ENCODE measurements at places on chromosomes 1 and 21.

- no peak for DNase-seq
Measured at GRCh38 chr1:62508187-62508758, 71.4 kb downstream of the USP1 start.

GRCh38 chr1:241495741-241496140, 23.8 kb downstream of the FH start:
- no peak for DNase-seq

GRCh38 chr1:173802961-173803360, 21.5 kb upstream of the DARS2 start:
- DNase-seq = no peak

DNA sequence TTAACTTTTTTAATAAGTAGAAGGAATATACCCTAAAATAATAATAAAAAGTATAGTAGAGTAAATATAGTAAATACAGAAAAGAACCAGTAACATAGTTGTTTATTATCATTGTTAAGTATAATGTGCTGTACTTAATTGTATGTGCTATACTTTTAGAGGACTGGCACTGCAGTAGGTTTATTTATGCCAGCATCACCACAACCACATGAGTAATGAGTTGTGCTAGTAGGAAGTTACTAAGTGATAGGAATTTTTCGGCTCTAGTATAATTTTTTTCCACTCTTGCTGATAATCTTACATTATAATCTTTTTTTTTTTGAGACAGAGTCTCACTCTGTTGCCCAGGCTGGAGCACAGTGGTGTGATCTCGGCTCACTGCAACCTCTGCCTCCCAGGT, 71.6 kb downstream of the IVNS1ABP start:
- DNase-seq = no peak

- DNase-seq = peak; percentile 85
Measured at GRCh38 chr1:157138220-157139051, at the start of gene ETV3. TSS of gene ETV3 (minus strand) at chr1:157138395. CDS start at chr1:157136352, 2,043 bp downstream.

- DNase-seq = no peak
Measured at GRCh38 chr1:27571439-27572018, 32.4 kb downstream of the AHDC1 start.

DNA sequence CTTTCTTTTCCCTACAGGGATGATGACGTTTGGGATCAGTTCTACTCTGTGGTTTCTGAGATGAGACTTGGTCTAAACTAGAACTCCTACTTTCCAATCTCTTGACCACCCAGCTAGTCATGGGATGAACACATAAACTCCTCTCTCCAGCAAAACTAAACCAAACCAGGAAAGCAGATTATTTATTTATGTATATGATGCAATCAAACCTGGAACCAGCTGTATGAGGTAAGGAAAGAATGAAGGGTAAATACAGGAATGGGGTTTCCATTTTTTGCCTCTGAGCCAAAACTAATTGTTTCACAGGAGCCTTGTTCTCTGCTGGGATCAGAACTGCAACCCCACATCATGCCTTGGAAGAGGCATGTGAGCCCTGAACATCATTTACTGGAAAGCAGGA, 3.3 kb upstream of the AGT start:
- no peak for DNase-seq

GRCh38 chr1:155136748-155137147, 1.1 kb downstream of the SLC50A1 start:
- no peak for DNase-seq

GRCh38 chr1:171801487-171801891, 20.0 kb downstream of the METTL13 start:
- peak; percentile 18 for DNase-seq

DNA sequence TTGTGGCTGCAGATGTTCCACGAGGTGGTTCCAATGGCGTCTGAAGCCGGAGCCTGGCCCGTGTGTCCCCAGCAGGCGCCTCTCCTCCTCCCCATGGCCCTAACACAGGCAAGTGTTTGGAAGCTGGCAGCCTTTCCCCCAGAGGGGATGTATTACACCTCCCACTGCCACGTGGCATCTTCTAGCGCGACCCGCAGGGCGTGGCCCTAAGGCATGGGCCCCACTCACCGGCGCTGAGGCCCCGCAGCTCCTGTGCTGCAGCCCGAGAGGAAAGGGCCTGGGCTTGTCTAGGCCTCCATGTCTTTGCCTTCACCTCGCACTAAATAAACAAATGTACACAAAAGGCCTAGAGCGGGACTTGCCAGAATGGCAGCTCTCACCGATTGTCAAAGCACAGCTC, 37.9 kb downstream of the SLC66A1 start:
- no peak for DNase-seq

GRCh38 chr1:186463926-186464325, 3.0 kb upstream of the PDC start:
- DNase-seq = no peak

- no peak for DNase-seq
Measured at GRCh38 chr1:178109348-178110143, 15.6 kb downstream of the RASAL2 start.

DNA sequence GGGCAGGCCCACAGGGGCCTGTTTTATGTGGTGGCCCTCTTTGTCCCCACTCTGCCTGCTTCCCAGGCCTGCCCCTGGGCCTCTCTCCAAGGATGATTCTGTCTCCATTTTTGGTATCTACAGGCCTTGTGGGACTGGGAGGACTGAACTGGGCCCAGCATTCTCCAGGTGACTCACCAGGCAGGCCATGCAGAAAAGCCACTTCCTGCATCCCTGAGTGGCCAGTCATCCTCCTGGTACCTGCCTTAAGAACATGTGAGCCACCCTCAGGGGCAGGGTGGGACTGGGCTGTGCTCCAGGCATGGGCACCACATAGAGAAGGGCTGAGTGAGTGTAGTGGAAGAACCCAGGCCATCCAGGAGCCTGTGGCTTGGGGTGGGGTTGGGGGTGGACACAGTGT, 20.0 kb upstream of the BCAR3 start:
- no peak for DNase-seq

DNA sequence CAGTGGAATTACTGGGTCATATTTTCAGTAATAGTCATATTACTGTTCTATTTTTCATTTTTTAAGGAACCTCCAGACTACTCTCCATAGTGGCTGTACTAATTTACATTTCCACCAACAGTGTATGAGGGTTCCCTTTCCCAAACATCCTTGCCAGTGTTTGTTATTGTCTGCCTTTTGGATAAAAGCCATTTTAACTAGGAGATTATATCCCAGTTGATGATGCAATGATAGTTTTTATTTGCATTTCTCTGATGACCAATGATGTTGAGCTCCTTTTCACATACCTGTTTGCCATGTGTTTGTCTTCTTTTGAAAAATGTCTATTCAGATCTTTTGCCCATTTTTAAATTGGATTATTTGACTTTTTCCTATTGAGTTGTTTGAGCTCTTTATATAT, 410.8 kb downstream of the TTLL7 start:
- no peak for DNase-seq

GRCh38 chr1:203534526-203534925, 40.6 kb downstream of the OPTC start:
- DNase-seq = no peak

GRCh38 chr1:233859446-233859845, 45.0 kb upstream of the SLC35F3 start:
- no peak for DNase-seq

- DNase-seq = no peak
Measured at GRCh38 chr1:211520641-211521040, 28.7 kb upstream of the RD3 start.

GRCh38 chr1:205069371-205070125, 14.7 kb downstream of the TMEM81 start:
- DNase-seq = no peak

GRCh38 chr1:86504137-86504479, 35.4 kb downstream of the CLCA1 start:
- DNase-seq = no peak

DNA sequence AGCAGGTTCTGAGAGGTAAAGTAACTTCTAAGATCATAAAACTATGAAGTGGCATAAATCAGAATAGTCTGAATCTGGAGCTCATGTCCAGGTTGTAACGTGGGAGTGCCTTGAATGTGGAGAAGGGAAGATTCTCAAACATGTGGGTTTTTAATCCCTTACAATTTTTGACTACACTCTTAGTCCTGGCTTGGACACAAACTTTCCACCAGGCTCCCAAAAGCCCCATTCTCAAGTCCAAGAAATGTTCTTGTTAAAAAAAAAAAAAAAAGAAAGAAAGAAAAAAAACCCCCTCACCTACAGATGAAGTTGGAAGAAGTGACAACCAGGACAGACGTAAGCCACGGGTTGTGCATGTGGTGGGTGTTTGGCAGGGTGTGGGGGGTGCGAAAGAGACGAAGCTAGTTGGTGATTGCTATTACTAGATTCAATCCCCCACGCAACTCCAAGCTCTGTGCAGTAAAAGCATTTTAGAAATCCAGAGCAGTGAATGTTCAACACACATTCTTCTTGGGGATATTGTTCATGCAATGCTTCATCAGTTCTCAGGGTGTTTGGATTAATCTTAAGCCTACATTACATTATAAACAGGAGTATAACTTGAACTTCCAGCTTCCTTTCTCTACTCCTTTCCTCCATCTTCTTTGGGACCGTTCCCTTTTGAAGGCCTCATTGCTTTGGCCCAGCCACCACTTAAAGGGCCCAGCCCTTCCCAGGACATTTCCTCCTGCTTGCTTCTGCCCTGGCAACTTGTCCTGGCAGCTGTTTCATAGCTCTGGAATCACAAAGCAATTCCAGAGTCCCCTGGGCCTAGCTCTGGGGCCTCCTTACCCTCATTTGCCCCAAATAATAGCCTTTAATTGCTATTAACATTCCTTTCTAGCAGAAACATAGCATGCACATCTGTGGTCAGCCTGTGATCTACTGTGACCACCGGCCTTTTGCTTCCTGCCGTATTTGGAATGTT, 41.8 kb downstream of the PHC2 start:
- no peak for DNase-seq

DNA sequence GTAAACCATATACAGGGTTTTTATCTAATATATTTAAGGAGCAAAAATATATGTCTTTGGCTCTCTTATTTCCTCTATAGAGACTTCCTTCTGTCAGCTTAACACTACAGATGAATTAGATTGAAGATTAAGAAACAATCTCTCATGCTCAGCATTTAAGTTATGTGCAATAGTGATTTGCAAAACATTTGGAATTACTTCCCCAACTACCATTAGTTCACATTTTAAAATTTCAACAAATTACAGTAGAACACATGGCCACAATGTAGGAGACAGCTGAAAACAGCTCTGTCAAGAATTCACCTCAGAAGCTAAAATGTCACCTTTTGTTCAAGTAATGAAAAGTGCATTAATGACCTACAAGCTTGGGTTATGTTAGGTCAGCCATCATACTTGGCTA, 177.9 kb downstream of the EIF4G3 start:
- DNase-seq = no peak

- peak; percentile 55 for DNase-seq
Measured at GRCh38 chr1:19704247-19705113, 39.8 kb downstream of the HTR6 start.

DNA sequence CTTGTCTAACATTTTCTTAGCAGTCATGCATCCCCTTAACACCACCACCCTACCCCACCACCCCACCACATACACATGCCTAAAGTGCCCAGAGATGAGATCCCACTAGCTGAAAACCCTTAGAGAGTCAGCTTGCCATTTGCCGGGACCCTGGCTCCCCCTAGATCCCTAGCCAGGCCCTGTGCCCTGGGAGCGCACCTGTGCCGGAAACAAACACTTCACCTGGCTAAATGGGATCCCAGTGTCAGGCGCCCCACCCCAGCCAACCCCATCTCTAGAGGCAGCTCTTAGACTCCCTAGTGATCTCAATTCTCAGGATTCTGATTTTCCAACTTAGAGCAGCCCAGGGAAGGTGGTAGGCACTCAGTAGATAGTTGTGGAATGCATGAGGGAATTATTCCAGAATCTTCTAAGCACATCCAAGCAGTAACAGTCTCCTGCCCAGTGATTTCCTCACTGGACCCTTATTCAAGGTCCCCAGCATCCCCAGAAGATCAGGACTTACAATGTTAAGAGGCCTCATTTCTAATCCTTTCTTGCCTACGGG, 105.2 kb downstream of the LAMC2 start:
- DNase-seq = no peak

DNA sequence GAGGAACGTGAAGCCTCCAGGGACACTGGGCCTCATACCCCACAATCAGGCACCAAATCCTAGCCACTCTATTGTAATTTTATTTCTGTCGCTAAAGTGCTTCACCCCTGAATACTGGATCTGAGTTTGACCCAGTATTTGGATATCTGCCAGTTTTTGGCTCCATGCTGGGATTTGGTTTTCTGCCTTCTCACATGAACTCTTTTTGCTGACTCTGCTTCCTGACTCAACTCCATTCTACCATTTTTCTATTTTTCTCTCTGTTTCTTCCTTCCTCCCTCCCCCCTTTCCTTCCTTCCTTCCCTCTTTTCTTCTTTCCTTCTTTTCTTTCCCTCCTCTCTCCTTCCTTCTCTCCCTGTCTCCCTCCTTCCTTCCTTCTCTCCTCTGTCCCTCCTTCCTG, 151.3 kb upstream of the GJB5 start:
- no peak for DNase-seq

DNA sequence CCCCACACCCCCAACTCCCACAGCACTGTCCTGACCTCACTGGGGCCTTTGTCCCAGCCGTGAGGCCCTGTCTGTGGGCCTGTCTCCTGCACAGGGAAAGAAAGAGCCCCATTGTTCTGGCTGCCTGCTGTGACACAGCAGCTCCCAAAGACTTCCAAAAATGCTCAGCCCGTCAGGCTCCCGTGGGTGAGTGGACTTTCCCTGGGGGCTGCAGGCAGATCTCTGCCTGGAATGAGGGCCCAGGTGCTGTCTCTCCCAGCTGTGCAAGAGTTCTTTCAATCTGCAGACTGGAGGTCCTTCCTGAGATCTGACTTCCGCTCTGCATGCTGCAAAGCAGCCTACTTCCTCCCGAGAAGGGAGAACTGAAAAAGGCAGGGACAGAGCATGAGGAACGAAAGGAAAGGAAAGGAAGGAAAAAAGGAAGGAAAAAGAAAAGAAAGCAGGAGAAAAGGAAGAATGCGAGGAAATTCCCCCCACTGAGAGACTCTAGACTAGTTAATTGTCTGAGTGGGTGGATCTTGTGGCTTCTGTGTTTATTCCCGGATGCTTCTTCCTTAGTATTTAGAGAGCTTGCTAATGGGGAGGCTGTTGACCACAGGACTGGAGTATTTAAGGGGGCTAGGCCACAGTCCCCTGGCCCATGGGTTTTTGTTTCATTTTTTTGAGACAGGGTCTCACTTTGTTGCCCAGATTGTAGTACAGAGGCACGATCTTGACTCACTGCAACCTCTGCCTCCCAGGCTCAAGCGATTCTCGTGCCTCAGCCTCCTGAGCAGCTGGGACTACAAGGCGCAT, 15.0 kb downstream of the NES start:
- no peak for DNase-seq

GRCh38 chr21:36023092-36023480, 37.2 kb downstream of the SETD4 start:
- DNase-seq = no peak

DNA sequence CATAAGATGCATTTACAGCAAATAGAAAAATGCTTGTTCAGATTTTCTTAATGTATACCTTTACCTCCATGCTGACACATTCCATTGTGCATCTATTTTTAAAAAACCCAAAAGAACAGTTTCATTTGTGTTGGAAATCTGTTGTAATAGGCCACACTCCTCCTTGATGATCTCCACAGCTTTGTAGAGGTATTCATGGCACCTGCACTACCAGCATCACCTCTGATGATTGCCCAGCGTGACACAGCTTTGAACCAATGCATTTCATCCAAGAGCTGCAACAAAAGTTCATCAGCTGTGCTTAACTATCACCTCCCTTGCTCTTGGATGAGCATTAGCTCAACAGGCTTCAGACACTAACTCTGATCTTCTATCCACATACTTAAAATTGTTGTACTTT, 8.2 kb downstream of the DYNLT5 start:
- DNase-seq = no peak

- DNase-seq = peak; percentile 62
Measured at GRCh38 chr1:1290238-1290731, 10.0 kb downstream of the SCNN1D start.
